ENCODE measurements at places on chromosomes 6 and 20.

DNA sequence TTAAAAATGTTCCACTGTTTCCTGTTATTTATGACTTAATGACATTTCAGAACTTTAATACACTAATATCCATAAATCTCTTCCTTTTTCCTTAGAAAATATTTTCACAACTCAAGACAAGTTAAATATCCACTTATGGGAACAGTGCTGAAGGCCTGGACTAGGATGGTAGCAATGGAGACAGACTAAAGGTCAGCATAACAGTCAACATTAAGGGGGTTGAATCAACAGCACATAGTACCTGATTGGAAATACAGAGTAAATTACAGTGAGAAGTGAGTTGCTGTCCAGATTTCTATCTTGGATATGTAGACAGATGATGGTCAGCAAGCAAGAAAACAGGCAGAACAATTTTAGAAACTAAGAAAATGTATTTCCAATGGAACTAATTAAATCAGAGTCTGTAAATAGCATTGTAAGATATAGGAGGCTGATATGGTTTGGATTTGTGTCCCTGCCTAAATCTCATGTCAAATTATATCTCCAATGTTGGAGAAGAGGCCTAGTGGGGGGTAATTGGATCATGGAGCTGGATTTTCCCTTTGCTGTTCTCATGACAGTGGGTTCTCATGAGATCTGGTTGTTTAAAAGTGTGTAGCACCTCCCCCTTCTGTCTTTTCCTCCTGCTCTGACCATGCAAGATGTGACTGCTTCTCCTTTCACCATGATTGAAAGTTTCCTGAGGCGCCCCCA lies 682.7 kb downstream of the MAFB start:
- no peak for DNase-seq

GRCh38 chr6:39446909-39447308 lies 124.4 kb upstream of the KCNK16 start:
- peak; percentile 37 for DNase-seq

DNA sequence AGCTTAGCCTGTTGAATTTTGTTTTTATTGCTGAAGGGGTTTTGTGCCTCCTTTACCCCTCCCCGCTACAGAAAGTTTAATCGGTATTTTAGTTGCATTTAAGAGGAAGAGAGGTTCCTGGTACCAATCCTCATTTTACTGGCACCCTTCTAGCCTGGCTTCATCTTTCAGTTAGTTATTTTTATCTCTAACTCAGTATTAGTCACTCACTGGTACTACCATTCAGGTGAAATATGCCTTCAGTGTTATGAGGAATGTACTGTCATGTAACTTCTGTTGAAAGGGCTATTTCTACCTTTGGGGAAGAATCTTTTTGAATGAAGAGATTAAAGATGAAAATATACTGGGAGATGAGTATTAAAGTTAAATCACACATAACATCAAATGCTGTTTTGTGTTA lies 211.8 kb downstream of the CDKAL1 start:
- peak; percentile 35 for DNase-seq

DNA sequence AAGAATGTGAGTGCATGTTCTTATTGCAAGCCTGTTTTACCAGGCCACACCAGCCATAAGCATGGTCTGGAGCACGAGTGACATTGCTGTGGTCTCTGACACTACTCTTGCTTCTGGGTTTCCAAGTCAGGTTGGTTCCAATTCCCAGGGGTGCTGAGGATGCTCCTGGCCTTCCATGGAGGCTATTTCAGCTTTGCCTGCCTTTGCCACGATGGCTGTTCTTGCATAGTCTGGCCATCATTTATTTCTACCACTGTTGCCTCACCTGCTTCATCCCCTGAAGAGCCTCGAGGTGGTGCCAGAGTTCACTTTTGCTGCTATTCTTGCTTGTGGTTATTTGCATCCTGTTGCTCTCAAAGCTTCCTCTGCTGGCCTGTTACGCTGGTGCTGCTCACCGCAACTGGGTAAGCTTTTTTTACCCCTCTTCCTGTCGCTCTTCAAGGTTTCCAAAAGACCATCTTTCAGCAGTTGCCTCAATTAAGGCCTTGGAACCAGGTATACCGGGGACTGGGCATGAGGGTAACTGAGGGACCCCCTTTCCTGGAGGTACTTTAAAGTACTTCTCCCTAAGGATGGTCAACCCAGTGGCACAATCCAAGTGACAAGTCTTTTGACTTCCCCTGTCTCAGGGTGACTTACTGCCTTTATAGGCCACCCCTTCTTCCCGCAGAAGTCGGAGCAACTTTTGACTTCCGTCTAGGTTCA lies 64.5 kb downstream of the AKAP7 start:
- peak; percentile 73 for DNase-seq

GRCh38 chr20:48709058-48709691 lies 118.6 kb downstream of the PREX1 start:
- DNase-seq = no peak

- peak; percentile 31 for DNase-seq
Observed at GRCh38 chr20:46040902-46041535, 12.0 kb downstream of the SLC12A5 start.

- DNase-seq = peak; percentile 20
Observed at GRCh38 chr6:97049253-97050011, 124.9 kb downstream of the KLHL32 start.

- peak; percentile 61 for DNase-seq
Observed at GRCh38 chr6:30169658-30170614, 6.6 kb downstream of the TRIM15 start.

DNA sequence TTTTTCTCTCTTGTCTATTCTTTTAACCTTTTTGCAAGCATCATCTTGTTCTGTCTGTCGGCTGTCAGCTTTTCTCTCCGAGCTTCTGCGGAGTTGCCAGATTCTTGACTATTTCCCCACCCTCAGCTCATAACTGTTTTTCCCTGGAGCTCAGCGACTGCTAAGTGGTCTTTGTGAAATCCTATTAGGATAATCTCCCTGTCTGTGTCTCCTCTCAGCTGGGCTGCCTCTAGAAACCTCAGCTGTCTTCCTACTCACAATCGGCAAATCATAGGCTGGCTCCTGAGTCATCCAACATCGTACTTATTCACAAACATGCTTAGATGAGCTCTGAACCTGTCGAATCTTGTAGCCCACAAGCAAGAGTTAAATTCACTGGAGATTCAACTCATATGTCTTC lies 332.3 kb downstream of the PTPRT start:
- DNase-seq = no peak
